T-helper 17 cell (primary cell): ENCODE measurements at places on chromosomes 6 and 20.

DNA sequence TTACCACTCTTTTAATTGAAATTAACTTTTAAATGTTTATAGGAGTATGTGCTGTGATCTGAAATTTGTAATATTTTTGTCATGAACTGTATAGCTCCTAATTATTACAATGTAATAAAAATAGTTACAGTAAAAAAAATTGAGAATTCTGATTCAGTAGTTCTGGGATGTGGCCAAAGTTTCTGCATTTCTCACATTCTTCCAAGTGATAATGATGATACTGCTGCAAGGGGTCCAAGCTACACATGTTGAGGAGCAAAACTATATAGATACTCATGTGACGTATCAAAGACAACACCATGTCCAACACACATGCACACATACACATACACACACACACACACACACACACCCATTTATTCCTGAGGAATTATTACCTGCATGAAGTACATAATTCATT, 71.0 kb upstream of the FAM83B start:
- DNase-seq = no peak

DNA sequence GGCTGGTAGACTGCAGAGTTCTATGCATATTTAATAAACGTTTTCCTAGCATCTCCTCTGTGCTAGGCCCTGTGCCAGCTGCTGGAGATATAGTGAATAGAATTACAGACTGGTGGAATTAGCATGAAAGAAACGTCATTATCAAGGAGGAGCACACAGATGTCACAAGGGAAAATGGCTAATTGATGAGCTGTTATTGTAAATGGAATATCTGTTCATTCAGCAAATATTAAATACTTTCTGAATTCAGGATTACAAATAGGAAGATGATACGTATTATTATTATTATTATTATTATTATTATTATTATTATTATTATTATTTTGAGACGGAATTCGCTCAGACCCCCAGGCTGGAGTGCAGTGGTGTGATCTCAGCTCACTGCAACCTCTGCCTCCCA, 1.2 kb downstream of the AAR2 start:
- no peak for DNase-seq

- DNase-seq = no peak
Observed at GRCh38 chr6:138541823-138542481, 42.7 kb upstream of the NHSL1 start.

DNA sequence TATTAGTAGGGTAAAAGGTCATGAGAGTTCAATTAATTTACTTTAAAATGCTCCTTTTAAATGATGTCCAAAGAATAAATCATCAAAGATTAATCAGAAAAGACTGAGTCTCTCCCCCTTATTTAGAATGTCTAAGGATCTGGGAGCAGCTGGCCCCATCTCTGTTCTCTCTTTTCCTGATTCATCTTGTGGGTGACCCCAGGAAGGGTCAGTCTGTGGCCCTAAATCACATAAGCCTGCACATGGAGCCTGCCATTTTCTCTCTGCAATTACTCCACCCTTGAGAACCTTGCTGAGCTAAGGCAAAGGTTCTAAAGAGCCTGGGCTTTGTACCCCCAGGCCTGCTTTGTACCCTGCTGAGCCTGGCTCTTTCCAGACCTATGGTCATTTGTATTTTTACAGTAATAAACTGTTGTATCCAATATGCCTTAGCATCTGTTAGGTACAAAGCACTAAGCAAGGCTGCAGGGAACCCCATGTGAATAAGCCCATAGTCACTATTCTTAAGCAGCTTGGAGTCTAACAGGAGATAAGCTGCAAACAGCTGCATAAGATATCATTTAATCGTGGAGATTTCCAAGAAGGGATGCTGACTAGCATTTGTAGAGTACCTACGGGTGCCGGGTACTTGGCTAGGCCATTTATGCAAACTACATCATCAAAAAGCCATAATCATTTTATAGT, 431.0 kb upstream of the MARCKS start:
- DNase-seq = no peak

DNA sequence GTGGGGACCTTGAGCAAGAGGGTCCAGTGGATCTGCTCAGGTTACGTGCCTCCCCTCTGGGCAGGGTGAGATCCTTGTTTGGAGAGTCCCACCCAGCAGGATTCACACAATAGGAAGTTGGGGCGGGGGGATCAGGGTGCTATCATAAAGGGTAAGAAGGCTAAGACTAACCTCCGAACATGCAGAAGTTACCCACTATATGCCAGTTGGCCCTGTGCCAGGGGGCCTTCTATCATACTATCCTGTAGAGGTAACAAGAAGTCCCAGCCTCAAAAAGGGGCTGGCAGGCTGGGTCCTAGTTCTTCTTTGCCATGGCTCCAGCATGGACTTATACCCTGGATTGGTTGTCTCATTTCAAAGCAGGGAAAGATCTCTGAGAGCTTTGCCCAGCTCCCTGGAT, 94.1 kb downstream of the CDH26 start:
- DNase-seq = no peak

GRCh38 chr6:51139950-51140385, 321.3 kb downstream of the TFAP2B start:
- no peak for DNase-seq

- no peak for DNase-seq
Observed at GRCh38 chr6:125732398-125732797, 17.0 kb upstream of the HEY2 start.

GRCh38 chr6:79672631-79673111, 41.5 kb downstream of the SH3BGRL2 start:
- no peak for DNase-seq

GRCh38 chr6:140276719-140277118, 902.3 kb upstream of the CITED2 start:
- DNase-seq = no peak

DNA sequence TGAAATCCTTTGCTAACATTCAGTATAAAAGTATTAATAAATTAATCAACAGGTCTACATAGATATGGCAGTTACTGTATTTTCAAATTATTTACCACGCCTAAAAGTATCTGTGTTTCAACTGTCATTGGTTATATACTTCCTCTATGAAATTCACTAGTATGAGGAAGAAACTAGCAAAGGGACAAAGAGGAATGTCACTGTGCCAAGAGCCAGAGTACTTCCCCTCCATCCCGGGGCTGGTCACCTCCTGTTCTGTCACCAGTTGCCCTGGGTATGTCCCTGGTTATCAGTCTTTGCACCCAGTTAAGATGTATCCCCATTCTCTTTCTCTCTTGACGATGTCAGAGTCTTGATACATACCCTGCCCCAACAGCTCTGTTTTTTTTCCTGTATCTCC, 476.8 kb upstream of the SOX4 start:
- DNase-seq = no peak

GRCh38 chr20:8228315-8228714, 96.2 kb downstream of the PLCB1 start:
- DNase-seq = no peak

GRCh38 chr6:157339432-157339831, 16.1 kb upstream of the TMEM242 start:
- no peak for DNase-seq

DNA sequence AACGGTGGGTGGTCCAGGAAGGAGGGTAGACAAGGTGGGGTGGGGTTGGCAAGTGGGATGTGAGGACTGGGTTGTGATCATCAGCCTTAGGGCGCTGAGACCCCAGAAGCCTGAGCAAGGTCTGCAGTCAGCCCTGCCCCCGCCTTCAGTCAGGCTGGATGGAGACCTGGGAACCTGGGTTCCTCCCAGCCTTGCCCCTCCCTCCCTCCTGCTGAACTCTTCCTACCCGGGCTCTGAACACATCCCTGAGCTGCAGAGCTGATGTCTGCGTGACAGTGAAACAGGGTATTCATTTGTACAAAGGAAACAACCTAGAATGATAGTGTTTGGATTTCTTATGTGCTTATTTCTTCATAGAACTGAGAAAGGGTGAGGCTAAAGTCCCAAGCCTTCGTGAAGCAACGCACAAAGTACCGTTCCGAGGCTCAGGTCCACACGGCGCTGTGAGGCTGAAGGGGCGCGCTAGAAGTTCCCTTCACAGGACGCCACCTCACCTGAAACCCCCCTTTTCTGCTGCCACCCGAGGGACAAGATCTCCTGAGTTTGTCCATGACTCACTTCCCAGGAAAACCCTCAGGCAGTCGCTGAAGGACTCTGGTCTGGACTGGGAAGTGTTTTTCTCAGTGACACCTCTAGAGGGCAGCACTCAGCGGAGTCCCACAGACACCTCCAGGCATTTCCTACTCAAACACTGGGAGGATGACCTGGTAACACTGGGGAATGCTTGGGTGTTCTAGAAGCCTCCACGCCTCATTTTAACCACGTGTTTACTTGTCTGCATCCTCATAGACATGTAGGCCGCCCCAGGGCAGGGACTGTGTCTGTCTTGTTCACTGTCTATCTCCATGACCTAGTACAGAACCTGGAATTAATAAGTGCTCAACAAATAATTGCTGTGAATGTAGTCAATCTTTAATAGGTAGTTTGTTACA, 1.2 kb downstream of the GSTA5 start:
- peak; percentile 26 for DNase-seq

- DNase-seq = no peak
Observed at GRCh38 chr6:69825904-69826303, 29.1 kb upstream of the LMBRD1 start.

DNA sequence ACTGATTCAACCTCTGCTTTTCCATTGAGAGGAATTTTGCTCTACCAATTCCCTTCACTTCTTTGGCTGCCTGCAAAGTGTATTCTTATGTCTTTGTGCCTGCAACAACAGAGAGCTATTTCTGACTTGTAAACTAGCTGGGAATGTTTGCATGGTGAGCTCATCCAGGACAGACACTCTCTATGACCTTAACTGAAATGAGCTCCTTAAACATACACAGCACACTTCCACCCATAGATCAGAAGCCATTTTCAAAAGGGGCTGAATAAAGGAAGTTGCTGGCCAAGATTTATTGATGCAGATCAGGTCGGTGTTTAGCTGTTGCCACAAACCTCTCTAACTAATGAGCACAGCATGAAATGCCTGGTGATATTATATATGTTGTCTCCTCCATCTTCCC, 377.7 kb downstream of the BTBD9 start:
- DNase-seq = no peak

DNA sequence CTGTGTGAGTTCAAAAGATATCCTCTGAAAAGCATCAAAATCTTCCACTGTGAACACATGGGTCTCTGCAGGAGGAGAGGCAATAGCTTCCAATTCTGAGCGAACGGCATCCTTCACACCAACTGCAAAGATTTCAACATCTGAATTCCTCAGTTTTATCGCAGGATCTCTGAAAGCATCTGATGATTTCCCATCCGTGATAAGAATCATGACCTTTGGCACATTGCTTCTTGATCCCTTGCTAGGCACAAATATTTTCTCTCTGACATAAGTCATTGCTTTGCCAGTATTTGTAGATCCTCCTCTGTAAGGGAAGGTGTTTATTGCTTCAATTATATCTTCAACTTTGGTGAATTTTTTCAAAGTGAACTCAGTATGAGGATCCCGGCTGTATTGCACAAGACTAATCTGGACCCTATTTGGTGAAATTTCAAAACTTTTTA, 22.7 kb downstream of the COL12A1 start:
- no peak for DNase-seq

DNA sequence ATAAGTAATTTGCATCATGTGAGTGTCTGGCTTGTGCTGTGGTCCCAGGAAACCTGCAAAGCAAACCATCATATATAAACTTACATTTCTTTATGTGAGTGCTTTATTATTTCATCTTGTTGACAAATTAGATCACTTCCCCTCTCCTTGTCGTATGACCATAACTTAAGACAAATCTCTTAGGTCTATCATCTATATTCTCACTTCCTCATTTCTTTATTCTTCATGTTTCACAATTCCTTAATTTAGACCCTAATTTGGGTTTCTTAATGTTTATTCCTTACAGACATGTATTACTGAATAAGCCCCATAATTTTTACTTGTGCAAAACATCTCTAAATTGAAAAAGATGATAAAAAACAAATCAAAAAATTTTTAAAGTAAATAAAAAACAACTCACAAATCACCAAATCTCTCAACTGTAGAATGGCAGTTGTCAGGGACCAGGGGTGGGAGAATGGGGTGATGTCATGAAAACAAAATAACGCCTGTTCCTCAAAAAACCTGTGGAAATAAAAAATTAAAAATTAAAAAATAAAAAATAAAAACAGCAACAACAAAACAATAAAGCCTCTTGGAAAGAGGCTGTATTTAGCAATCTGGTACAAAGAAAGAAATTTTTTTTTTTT, 49.5 kb upstream of the FBXO30 start:
- DNase-seq = no peak

DNA sequence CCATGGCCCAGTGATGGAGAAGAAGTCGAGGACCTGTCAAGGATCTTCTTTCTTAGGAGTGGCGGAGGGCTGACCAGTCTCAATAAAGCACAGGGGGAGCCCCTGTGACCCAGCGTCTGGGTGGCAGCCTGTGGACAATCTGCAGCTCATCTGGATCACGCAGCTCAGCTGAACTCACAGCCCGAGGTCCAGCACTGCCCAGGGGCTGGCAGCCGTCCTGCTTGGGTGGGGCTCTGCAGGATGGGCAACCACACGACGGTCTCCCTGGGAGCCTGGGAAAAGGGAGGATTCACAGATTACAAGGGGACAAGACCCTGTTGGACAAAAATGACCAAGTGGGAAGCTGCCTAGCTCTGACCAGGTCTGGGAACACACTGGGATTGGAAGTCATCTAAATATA, 110.8 kb downstream of the MYLK4 start:
- no peak for DNase-seq

DNA sequence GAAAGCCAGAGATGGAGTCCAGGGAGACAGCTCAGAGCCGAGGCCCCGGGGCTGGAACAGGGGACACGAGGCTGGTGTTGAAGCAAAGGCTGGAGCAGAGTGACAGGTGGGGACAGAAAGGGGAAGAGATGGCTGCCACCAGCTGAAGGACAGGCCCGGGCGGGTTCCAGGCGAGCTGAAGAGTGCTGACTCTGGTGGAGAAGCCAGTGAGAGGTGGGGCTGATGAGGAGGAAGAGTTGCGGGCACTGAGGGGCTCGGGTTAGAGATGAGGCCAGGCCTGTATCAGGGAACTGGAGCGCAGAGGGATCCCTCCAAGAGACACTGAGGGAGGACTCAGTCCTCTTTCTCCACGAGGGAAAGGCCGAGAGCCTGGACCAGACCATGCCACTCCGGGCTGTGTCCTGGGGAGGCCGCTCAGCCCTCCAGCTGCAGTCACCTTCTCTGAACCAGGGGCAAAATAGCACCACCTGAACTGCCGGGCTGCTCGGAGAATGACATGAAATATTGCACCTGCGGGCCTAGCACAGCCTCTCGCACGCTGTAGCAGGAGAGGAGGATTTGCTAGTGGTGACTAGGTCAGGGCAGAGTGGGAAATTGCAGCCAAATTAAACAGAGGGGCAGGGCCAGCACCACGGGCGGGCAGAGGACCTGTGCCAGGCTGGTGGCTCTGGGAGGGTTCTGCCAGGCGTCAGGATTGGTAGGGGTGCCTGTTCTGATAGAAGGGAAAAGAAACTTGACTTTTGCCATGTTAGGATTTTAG, 175.9 kb downstream of the ZDHHC14 start:
- no peak for DNase-seq

DNA sequence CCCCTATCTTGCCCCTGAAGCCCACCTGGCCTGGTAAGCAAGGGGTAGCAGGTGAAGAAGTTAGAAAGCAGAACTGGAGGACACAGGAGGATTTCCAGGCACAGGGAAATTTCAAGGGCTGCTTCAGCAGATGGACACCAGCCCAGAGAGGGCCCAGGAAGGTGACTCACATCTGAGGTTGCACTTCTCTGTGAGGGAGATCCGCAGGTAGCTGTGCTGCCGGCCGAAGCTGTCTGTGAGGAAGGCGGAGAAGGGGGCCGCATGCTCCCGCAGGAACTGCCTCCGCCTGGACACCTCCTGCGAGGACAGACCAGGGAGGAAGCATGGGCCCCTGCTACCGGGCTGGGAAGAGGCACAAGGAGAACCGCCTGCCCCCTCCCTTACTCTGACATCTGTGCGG, 7.1 kb downstream of the MOCS1 start:
- DNase-seq = no peak

GRCh38 chr20:19492687-19493336, 265.2 kb upstream of the RIN2 start:
- DNase-seq = no peak
